ENCODE measurements at places on chromosomes 6 and 20.

DNA sequence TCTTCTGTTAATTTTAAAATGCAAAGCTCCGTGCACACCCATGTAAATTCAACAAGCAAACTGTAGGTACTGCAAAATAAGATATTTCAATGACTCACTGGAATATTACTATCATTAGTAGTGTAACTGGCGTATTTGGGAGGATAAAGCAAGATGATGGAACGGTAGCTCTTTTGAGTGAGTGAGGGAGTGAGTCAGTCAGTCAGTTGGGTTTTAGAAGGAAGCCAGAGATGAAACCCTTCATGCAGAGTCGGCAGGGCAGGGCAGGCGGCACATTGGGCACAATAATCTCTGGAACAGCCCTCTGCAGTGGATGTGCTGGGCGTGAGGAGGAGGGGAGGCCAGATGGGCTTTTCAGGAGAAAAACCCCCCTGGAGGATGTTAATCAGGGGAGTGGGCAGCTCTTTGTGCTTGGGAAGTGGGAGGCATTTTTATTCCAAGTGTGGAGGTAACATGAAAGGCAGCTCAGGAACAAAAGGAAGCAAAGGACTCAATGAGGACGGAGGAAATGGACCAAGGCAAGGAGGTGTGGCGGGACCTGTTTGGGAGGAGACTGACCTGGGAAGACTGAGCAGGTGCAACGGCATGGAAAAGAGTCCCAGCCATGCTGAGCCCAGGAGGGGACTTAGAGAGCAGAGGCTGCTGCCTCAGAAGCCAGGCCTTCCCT, 171.2 kb downstream of the ZDHHC14 start:
- no peak for DNase-seq

GRCh38 chr20:17571153-17571527, 1.3 kb downstream of the DSTN start:
- DNase-seq = no peak

DNA sequence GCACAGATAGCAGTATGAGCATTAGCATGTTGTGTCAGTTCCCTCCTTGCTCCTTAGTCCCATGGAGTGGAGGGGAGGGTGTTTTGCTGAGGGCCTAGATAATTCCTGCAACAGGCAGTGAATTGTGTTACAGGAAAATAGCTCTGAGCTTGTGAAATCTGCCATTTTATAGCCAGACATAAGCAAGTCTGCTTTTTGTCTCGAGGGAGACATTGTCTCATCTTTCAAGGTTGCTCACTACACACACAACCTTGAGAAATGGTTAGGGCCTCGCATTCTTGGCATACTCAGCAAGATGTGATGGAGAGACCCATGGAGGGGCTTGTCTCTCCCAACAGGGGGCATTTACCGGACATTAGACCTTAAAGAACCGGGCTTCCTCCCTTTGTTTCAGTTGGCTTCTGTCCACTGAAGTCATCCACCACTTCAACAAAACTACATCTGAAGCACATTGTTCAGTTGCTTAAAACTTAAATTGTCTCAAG, 108.0 kb upstream of the FOXO3 start:
- no peak for DNase-seq

DNA sequence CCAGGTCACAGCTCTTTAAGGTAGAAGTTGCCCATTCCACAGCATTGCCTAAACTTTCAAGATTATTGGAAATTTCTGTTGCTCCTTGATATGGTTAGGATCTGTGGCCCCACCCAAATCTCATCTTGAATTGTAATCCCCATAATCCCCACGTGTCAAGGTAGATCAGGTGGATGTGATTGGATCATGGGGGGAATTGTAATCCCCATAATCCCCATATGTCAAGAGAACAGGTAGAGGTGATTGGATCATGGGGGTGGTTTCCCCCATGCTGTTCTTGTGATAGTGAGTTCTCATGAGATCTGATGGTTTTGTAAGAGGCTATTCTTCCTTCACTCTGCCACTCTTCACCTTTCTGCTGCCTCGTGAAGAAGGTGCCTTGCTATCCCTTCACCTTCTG, 327.4 kb upstream of the MAP3K7 start:
- no peak for DNase-seq

DNA sequence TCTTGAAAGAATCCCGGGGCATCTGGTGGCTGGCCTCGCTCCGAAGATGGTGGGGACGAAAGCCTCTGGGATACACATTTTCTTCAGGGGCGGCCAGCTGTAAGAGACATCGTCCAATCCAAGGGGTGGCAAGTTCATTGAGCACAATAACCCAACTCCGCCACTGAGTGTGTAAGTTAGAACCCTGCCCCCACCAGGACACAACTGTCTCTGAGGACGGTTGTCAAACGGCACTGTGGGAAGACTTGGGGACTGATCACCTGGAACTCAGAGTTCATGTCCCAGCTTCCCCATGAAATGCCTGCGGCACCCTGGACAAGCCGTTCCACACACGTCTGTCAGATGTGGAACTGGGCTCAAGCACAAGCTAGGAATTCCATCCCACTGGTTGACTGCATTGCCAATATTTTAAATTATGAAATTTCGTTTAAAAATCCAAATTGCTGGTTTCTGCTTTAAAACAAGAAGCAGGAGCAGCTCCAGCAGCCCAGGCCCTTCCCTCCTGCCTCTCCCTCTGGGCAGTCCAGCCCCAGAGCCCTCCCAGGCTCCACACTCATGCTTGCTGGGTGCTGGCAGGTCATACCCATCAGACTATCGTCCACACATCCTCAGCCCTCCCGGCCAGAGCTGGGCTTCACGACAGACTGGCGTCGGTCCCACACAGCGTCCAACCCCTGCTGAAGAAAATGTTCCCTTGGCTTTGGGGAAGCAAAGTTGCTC, 80.9 kb upstream of the AFDN start:
- no peak for DNase-seq

DNA sequence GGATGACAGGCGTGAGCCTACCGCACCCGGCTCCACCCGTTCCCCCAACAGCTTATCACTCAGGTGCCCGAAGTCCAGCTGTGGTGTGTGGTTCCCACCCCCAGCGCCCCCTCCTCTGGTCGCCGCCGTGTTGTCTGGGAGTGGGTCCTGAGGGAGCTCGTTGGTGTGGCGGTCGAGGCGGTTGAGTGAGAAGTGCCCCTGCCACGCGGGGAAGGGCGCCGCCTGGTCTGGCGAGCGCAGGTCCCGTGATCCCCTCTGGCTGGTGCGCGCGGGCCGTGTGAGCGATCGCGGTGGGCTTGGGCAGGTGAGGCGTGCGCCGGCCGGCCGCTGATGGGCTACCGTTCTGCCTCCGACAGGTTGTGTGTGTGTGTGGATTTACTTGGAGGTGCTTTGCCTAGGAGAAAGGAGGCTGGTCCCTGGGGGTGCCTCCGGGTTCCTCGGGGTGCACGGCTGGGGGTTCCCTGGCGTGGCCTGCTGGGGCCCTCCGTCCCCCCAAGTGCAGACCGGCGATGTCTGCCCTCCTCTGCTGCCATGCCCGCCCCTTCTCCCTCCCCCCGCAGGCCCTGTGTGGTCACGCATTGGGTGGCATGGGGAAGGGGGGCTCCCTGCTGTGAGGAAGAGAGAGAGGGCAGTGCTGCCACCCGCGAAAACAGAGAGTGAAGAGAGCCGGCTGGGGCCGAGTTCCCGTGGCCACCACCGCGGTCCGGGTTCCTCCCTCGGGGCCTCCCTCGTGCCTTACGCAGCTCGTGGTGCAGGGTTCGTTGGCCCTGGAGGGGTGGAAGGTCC, 336.0 kb upstream of the DEFB115 start:
- DNase-seq = no peak

GRCh38 chr20:51494241-51495110, 48.0 kb downstream of the NFATC2 start:
- peak; percentile 38 for DNase-seq

DNA sequence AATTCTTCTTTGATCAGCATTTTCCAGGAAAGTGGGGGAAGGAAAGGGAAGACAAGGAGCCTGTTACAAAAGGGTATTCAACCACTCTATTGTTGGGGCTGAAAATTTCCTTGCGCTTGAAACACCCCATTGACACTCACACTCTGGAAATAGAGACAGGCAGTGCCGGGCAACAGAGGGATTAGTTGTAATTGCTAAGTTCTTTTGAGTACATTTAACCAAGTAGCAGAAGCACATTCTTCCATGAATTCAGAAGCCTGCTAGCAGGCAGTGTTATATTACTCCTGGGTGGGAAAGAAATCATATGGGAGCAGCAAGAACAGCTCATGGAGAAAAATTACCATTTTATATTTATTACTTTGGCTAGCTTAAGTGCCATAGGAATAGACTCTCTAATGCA, 745.5 kb downstream of the C6orf118 start:
- no peak for DNase-seq

DNA sequence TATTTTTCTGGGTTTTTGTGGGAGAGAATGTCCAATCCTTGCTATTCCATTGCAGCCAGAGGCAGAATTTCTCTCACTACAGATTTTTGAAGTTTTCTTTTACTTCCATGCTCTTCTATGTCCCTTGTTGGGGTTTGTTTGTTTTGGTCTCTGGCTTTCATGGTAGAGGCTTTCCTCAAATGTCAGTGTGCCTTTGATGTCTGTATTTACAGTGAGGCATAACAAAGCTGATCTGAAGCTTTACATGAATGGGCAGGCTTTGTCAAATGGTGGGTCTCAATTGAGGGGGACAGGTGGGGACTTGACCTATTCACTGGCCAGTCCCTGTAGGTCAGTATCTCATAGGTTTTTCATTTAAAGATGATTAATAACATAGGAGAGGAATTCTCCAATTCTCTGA, 8.6 kb upstream of the CARMIL1 start:
- no peak for DNase-seq

DNA sequence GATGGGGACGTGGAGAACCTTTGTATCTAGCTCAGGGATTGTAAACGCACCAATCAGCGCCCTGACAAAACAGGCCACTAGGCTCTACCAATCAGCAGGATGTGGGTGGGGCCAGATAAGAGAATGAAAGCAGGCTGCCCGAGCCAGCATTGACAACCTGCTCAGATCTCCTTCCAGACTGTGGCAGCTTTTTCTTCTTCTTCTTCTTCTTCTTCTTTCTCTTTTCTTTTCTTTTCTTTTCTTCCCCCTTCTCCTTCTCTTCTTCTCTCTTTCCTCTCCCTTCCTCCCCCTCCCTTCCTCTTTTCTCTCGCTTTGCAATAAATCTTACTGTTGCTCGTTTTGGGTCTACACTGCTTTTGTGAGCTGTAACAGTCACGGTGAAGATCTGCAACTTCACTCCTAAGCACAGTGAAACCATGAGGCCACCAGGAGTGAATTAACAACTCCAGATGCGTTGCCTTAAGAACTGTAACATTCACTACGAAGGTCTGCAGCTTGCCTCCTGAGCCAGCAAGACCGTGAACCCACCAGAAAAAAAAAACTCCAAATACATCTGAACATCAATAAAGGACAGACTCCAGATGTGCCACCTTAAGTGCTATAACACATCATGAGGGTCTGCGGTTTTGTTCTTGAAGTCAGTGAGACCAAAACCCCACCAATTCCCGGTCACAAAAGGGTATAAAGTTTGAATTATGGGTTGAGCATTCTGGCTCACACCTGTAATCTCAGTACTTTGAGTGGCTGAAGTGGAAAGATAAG, 19.6 kb upstream of the SERPINB1 start:
- DNase-seq = no peak

GRCh38 chr20:4174909-4175308, 159.6 kb upstream of the RNF24 start:
- DNase-seq = no peak

- DNase-seq = no peak
Measured at GRCh38 chr20:9628141-9628540, 113.8 kb downstream of the LAMP5 start.

DNA sequence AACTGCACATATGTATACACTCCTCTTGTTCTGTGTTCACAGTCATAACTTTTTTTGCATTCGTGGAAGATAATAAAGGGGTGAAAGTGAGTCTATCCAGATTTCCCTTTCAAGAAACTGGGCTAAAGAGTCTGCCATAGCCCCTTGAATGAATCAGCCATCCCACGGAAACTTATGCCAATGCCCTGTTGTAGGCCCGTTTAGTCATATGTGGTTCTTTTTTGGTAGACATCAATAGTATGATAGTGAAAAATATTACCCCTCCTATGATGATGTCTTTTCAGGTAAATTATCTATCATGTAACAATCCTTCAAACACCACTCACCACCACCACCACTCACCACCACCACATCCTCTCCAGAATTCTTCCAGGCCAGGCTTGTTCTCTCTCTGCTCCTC, 99.9 kb upstream of the MYLIP start:
- DNase-seq = no peak

DNA sequence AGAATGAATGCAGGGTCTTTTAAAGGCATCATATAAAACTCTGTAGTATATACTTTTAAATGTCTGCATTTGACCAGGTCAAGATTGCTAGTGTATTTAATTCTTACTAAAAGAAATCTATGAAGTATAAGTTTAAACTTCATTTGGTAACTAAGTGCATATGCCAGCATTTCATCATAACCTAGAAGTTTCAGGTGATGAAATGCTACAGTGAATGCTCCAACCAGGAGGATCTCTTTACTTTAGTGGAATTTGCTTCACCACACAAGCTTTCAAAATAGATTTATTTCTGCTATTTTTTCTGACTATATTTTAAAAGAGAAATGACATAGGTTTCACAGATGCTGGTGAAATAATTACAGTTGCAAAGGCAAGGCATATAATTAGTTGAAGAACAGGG, 141.9 kb downstream of the HIVEP2 start:
- DNase-seq = no peak

- no peak for DNase-seq
Measured at GRCh38 chr6:57248311-57248895, 26.3 kb upstream of the RAB23 start.

GRCh38 chr20:47775841-47776240, 9.4 kb downstream of the SULF2 start:
- no peak for DNase-seq

DNA sequence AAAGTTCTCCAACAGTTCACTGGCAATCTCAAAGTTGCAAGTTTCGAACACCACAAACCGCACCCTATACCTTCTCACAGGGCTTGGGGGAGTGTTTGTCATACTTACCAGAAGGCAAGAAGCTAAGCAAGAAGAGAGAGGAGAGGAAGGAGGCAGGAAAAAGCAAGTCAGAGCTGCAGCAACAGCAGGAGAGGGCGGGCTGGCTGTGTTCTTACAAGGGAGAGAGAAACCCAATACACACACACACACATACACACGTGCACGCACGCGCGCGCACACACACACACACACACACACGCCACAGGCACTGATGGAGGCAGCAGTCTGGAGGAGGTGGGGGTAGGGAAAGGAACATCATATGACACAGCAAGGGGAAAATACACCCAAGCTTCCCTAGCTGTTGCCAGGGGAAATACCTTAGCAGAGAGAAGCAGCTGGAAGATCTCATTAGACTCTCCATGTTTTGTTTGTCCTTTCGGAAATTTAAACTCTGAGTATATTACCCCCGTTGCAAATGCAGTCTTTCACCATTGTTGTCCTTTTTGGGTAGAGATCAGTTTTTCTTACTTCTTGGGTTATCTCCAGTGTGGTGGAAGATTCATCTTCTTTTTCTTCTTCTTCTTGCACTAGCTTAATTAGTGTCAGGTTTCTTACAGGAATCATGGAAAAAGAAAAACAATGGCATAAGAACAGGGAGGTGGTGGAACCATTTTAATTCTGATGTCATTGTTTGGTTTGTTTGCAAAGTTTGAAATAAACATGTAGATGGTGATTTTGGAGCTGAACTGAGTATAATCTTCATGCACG, at the start of gene TXLNB:
Gene TXLNB, minus strand, starts transcription at position 186 of the 807 bp plus-strand sequence. CDS start 3,099 bp downstream, outside the sequence.
- peak; percentile 67 for DNase-seq
